ENCODE measurements at places on chromosomes 7 and 10.

DNA sequence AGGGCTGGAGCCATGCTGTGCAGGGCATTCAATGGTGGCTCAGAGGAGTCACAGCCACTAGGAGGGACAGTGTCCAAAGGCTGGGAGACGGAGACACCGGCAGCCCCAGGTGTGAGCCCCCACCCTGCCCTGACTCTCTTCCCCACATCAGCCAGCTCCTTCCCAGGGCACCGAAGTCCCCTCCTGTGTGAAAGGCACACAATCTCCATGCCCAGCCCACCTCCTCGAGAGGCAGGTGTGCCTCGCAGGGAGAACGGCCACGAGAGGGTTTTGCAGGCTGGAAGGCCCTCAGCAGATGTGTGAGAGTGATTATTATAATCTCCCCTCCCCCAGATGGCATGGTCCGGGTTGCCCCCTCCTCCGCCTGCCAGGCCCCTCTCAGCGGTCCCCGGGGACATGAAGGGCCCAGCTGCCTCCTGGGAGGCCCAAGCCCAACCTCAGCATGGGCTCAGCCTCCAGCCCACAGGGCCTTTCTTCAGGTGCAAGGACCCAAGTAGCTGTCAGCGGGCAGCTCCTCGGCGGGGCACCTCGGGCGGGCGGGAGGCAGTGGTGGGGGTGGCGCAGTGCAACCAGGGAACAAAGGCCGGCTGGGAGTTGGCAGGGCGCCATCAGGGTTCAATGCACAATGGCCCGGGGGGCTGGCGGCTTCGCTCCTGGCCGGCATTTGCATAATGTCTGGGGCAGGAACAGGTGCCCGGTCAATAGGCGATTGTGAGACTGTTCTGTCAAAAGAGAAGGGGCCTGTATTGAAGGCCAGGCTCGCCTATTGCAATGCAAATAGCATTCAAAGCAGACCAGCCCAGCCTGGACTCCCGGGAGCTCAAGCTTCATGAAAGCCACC lies 155.3 kb upstream of the ZMIZ1 start:
- DNase-seq = peak; percentile 79

DNA sequence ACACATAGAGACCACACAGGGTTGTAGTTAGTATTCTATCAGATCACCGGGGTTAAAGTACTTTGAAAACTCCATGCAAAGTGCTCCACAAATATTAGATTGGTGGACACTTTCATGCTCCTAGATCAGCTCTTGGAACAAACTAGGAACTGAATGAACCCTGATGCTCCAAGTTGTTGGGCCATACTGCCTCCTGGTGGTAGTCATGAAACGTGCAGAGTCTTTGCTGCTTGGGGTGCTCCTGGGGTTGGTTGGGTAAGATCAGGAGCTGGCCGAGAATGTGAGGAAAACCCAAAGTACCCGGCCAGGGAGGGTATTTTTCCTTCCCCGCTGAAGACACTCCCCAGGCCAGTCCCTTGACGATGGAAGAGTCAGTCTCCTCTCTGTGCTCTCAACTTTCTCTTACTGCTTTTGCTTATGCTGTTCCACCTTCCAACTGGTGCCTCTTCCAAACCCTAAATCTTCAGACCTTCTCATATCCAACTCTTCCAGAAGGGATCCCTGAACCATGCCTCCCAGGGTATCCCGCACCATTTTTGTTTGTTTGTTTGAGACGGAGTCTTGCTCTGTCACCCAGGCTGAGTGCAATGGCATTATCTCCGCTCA lies 918 bp upstream of the RPEL1 start:
- DNase-seq = peak; percentile 77

GRCh38 chr7:90173127-90173844 lies 19.0 kb downstream of the STEAP1 start:
- no peak for DNase-seq

DNA sequence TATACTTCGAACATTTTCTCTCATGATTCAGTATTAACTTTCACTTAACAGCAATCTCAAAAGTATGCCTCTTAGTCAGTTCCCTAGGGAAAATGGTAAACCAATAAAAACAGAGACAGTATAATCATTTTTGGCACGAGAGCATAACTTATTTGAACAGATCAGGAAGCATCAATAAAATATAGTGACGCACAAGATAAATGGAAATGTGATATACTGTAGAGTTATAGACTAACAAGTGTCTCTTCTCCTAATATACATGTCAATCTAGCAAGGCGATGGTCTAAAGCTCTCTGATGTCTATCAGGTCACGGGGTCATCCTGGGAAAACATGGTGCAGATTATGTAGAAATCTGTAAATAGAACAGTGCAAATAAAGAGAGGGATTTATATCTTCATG lies 131.6 kb downstream of the HGF start:
- DNase-seq = no peak

DNA sequence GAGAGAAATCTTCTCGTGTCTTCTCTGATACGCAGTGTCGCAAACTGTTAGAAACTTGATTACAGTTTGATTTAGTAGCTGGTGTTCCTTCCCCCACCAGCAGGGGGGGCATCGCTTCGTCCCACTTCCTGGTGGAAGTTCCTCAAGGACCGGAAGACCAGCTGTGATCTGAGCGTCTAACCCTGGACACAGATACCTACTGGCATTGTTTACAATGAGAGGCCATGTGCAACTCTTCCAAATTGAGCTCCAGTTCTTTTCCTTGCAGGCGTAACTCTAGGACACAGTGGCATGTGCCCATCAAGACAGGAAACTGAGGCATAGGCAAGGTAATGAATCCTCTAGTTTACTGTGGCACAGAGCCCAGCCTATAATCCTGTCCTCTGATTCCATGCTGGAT lies 219.0 kb downstream of the CCDC3 start:
- DNase-seq = no peak

All from ecto neural progenitor cell (in vitro differentiated cells).